ENCODE measurements at places on chromosomes 4 and X.

- DNase-seq, result no peak
Measured at GRCh38 chrX:68550193-68550592, 51.3 kb downstream of the YIPF6 start.

DNA sequence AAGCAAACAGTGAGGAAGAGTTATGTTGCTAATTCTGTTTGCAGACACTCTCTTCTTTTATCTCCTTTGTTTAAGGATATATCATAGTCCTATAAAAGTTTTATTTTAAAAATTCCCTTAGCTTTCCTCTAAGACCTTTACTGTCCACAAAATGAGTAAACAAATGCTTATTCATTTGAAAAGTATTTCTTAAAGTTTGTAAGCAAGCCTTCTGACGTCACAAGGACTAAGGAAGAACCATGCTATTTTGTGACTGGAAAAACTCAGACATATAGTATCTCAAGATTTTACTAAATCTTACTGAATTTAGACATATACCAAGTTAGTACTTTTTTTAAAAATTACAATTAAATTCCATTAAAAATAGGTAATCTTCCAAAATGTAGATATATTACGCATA, 5.2 kb upstream of the RBMXL3 start:
- DNase-seq, result no peak

- peak; percentile 98 for DNase-seq
Measured at GRCh38 chr4:170027181-170027829, 1.1 kb upstream of the MFAP3L start.

DNA sequence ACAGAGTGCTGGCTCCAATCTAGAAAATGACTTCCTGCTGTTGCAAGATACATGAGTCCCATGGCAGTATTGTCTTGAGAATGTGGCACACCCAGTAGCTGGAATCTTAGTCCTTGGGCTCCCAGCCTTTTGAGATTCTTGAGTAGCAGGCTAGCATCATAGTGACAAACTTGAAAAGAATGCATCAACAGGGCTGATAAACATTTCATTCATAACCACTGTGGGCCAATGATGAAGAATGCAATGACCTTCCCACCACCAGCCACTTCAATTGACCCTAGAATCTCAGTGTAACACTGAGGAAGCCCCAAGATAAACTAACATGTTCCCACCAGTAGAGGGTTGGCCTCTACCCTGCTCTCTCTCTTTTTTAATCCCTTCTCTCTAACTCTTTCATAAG, 329.3 kb downstream of the GBA3 start:
- DNase-seq, result peak; percentile 92

- DNase-seq, result no peak
Measured at GRCh38 chr4:6299875-6300274, 30.2 kb downstream of the WFS1 start.

GRCh38 chr4:170675568-170676262, 586.0 kb upstream of the AADAT start:
- DNase-seq, result peak; percentile 81

- DNase-seq, result no peak
Measured at GRCh38 chr4:73705721-73706120, 34.6 kb upstream of the CXCL8 start.

GRCh38 chr4:6369511-6369910, 99.9 kb downstream of the WFS1 start:
- DNase-seq, result no peak

Measured in mesendoderm (in vitro differentiated cells).